ENCODE measurements at places on chromosomes 2 and 18.

DNA sequence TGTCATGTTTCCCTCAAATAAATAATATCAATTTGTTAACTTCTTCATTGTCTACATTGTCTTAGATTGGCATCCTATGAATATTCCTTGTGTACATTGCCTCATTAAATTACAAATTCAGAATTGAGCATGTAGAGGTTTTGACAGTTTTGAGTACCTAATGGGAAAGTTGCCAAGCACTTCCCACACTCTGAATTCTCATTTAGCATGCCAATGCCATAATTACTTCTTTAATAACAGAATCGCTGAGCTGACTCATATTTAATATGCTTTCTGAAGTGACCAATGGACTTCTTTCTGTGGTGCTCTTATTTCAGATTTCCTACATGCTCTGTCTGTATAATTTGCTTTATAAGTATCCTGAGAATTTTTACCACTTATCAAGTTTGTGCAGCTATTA is 114.4 kb upstream of the NOL4 start:
- DNase-seq: no peak

GRCh38 chr2:135230150-135230549 is 178.1 kb downstream of the RAB3GAP1 start:
- no peak for DNase-seq

DNA sequence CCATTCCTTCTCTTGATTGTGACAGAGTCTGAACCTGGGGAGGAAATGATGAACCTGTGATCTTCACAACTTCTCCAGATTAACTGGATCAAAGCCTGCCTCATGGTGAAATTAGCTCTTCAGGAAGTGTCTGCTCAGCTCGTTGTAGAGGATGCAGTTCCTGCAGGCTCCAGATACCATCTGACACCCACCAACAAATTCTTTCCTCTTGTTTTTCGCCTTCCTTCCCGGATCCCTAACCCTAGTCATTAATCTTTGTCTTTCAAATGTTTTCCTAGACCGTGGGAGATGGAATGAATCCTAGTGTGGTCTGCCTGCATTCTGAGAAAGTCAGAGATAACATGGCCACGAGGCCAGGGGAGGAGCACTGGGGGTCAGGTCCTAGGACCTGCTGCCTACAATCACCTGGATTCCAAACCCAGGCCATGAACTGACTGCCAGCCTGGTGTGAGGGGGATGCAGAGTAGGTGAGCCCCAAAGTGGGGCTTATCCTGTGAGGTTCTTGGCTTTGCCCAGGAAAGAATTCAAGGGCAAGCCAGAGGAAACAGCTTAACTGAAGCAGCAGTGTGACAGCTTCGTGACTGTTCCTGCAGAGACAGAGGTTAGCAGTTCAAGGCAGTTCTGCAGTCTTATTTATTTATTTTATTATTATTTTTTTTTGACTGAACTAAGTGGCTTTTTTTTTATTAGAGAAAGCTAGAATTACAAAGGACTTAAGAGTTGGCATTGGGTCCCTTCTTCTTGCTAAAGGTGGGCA is 67.8 kb downstream of the DIPK1C start:
- DNase-seq: no peak

GRCh38 chr2:200335657-200336056 is 29.2 kb downstream of the SPATS2L start:
- DNase-seq: no peak

- no peak for DNase-seq
These were observed 46.8 kb upstream of the BIN1 start for GRCh38 chr2:127153691-127154158.

DNA sequence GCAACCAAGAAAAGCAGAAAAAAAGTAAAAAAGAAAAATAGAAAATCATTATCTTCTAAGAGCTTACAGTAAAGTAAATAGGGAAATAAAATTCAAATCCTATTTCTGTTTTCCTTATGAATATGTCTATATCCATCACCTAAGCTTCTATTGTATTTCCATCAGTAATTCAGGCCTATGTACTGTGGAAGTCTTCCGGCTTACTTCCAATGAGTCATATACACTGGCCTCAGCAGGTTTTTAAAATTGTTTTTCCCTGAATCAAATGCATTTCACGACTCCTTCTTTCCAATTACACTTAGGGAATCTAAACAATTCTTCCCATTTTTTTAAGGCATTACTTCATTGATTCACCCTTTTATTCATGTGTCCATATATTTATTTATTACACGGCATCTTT is 164.7 kb downstream of the CCDC102B start:
- no peak for DNase-seq
